Panc1 (cell line): ENCODE measurements at places on chromosomes 16 and 17.

GRCh38 chr16:82108774-82109173 lies 61.2 kb downstream of the MPHOSPH6 start:
- H3K4me1 ChIP-seq = no peaks in the 10 kb centered on the region
- DNase-seq = no peak
- H3K27ac ChIP-seq = no peak overlapping the region
- no peaks in the 10 kb centered on the region for H3K36me3 ChIP-seq

- peaks cover 5% of the 10 kb centered on the region for H3K4me1 ChIP-seq
- no peaks in the 10 kb centered on the region for H3K27me3 ChIP-seq
- H3K27ac ChIP-seq = no peak overlapping the region
- H3K4me3 ChIP-seq = no peak overlapping the region
- H3K36me3 ChIP-seq = no peaks in the 10 kb centered on the region
Measured at GRCh38 chr17:76252040-76252954, 12.0 kb upstream of the RNF157 start.

GRCh38 chr17:73695035-73695738 lies 50.9 kb upstream of the SDK2 start:
- H3K27me3 ChIP-seq = peaks cover 3% of the 10 kb centered on the region
- no peak for DNase-seq
- H3K4me1 ChIP-seq = no peaks in the 10 kb centered on the region
- no peaks in the 10 kb centered on the region for H3K36me3 ChIP-seq
- no peak overlapping the region for H3K27ac ChIP-seq
- H3K4me3 ChIP-seq = no peak overlapping the region

DNA sequence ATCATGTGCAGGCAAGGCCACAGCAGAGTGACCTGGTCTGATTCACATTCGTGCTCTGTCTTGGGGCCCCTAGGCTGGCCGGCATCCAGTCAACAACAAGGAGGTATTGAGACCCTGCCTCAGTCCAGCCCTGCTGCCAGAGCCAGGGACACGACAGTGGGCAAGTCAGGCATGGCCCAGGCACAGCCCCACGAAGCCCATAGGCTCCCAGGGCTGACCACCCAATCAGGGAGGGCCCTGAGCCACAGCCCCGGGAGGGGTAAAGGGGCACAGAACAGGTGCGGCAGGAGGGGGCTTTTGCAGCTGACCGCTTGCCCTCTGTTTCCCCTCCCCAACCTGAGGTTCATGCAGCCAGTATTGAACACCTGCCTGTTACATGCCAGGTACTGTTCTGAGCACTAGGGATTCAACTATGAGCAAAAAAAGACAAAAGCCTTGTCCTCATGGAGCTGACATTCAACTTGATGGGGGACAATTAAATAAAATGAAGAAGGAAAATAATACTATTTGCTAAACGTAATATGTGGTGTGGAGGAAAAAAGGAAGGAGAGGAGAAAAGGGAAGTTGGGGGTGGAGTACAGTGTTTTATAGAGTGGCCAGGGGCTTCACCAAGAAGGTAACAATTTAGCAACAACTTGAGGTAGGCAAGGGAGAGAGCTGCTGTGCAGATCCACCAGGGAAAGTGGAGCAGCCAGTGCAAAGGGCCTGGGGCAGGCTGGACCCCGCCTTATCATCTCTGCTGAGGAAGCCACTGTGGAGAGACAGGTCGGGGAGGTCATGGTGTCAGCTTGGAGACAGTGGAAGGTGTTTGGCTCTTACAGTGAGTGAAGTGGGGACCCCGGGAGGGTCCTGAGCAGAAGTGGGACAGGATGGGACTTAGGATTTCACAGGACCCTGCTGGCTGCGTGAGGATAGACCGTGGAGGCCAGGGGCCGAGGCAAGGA lies 6.1 kb downstream of the DRC3 start:
- no peak overlapping the region for H3K27ac ChIP-seq
- H3K27me3 ChIP-seq = no peaks in the 10 kb centered on the region

DNA sequence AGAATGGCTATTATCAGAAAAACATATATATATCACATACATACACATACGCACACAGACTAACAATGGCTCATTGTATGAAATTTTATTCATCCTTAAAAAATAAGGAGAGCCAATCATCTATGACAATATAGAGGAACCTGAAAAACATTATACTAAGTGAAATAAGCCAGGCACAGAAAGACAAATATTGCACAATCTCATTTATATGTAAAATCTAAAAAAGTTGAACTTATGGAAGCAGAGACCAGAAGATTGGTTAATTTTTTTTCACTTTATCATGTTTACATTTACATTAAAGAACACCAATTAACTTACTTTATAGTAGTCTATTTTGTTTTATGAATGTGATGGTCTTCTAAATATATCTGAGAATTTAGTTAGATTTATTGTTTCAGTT lies 198.7 kb downstream of the KIF2B start:
- H3K27ac ChIP-seq = no peak overlapping the region
- no peaks in the 10 kb centered on the region for H3K27me3 ChIP-seq
- H3K36me3 ChIP-seq = no peaks in the 10 kb centered on the region
- DNase-seq = no peak
- no peaks in the 10 kb centered on the region for H3K4me1 ChIP-seq

- no peaks in the 10 kb centered on the region for H3K36me3 ChIP-seq
- no peak overlapping the region for H3K27ac ChIP-seq
- no peaks in the 10 kb centered on the region for H3K4me1 ChIP-seq
- no peaks in the 10 kb centered on the region for H3K27me3 ChIP-seq
Measured at GRCh38 chr16:21719283-21719682, 55.5 kb downstream of the OTOA start.

GRCh38 chr17:50064253-50065001 lies 8.5 kb downstream of the ITGA3 start:
- H3K27me3 ChIP-seq = no peaks in the 10 kb centered on the region
- peaks cover 16% of the 10 kb centered on the region for H3K36me3 ChIP-seq
- peak; percentile 87 for DNase-seq
- peak overlapping the region; percentile 9 for H3K4me3 ChIP-seq

DNA sequence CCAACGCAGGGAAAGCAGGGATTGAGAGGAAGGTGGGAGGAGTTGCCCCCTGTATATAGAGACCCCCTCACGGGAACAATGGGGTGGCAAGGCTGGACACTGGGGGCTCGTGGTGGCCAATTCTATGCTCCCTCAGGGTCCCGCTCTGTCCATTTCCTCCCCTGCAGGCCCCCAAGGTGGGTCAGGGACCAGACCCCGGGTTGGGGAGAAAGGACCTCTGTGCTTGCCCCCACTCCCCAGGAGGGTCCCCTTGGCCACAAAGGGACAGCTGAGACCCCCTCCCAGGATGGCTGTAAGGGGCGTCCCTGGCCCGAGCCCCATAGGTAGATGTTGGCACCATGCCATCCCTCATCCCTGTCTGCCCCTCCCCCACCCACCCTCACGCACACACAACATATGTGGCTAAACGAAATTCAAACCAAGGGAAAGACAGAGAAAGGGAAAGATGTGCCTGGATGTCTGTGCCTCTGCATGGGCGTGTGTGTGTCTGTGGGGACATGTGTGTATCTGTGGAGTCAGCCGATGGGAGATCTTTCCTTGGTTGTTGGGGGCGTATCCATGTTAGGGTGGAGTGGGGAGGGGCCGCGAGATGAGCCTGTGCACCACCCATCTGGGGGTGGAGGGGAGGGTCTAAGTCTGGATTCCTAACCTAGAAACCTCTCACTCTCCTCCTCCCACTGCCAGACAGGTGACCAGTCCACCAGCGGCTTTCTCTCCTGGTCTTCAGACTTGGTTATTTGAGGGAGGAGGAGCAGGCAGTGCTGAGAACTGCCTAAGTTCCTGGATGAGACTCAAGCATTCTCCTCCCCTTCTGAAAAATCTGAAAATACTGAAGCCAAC lies 642 bp upstream of the NEUROD2 start:
- no peak for DNase-seq
- peaks cover 8% of the 10 kb centered on the region for H3K27me3 ChIP-seq
- H3K36me3 ChIP-seq = no peaks in the 10 kb centered on the region
- H3K27ac ChIP-seq = no peak overlapping the region

DNA sequence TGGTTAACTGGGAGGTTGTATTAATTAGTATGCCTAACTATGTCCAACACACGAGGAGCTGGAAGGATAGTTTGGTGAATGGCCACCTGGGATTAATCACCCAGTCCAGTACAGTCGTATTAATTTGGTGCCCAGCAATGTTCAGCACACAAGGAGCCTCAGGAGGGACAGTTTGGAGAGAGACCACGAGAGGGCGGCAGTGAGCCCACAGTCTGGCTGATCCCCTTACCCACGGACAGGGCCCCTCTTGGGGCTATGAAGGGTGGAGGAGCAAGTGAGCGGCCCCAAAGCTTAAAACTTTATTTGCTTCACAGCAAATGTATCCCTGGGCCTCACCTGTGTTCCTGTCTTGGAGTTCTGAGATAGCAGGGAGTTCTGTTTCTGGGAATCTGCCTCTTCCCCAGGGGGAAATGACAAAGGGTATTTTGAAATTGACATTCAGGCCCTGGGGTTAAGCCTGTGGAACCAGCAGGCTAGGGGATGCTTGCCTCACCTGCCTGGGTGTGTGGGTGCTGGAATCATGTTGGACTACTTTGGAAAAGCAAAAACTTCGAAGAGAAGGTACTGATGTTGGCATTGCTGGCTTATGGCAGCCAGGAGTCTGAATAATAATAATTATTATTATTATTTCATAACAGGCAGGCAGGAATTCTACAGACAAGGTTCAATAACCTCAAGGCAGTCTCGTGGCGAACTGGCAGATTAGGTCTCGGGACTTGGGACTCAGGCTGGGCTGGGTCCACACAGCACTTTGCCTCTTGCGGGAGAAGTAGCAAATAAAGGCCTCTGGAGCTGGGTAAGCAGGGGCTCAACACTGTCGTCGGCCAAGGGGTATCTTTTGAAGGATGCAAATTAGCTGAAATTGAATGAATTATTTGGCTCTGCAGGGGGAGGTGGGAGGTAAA lies 227.6 kb upstream of the ASIC2 start:
- no peak overlapping the region for H3K4me3 ChIP-seq
- H3K27me3 ChIP-seq = no peaks in the 10 kb centered on the region
- no peaks in the 10 kb centered on the region for H3K36me3 ChIP-seq

GRCh38 chr17:39573447-39574298 lies 34.0 kb downstream of the NEUROD2 start:
- no peak for DNase-seq
- H3K27ac ChIP-seq = peak overlapping the region; percentile 34; the same call in 1 of the 2 replicates
- no peaks in the 10 kb centered on the region for H3K4me1 ChIP-seq

DNA sequence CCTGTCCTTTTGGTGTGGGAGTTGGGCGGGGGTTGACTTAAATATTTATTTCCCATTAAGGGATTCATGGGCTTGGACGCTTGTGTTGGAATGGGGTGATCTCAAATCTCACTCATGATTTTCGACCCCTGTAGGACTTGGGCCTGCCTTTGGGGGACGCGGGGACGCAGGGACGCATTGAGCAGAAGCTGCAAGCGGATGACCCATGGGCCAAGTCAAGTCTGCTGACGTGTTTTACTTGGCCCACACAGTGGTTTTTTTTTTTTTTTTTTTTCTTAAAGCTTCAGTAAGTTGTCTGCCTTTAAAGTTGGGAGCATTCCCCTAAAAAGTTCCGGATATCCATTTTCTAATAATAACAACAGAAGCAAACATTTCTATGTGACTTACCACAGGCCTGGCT lies 28.9 kb downstream of the CMIP start:
- H3K4me3 ChIP-seq = no peak overlapping the region
- H3K4me1 ChIP-seq = peaks cover 8% of the 10 kb centered on the region
- H3K27ac ChIP-seq = no peak overlapping the region

GRCh38 chr16:31351942-31352325 lies 3.0 kb upstream of the ITGAX start:
- H3K36me3 ChIP-seq = no peaks in the 10 kb centered on the region
- no peaks in the 10 kb centered on the region for H3K27me3 ChIP-seq
- no peak overlapping the region for H3K27ac ChIP-seq
- no peak overlapping the region for H3K4me3 ChIP-seq

- H3K27me3 ChIP-seq = peaks cover 24% of the 10 kb centered on the region
- no peaks in the 10 kb centered on the region for H3K36me3 ChIP-seq
- H3K4me1 ChIP-seq = no peaks in the 10 kb centered on the region
- H3K27ac ChIP-seq = no peak overlapping the region
- no peak for DNase-seq
- H3K4me3 ChIP-seq = no peak overlapping the region
Measured at GRCh38 chr17:77679589-77679988, 278.9 kb upstream of the TNRC6C start.

DNA sequence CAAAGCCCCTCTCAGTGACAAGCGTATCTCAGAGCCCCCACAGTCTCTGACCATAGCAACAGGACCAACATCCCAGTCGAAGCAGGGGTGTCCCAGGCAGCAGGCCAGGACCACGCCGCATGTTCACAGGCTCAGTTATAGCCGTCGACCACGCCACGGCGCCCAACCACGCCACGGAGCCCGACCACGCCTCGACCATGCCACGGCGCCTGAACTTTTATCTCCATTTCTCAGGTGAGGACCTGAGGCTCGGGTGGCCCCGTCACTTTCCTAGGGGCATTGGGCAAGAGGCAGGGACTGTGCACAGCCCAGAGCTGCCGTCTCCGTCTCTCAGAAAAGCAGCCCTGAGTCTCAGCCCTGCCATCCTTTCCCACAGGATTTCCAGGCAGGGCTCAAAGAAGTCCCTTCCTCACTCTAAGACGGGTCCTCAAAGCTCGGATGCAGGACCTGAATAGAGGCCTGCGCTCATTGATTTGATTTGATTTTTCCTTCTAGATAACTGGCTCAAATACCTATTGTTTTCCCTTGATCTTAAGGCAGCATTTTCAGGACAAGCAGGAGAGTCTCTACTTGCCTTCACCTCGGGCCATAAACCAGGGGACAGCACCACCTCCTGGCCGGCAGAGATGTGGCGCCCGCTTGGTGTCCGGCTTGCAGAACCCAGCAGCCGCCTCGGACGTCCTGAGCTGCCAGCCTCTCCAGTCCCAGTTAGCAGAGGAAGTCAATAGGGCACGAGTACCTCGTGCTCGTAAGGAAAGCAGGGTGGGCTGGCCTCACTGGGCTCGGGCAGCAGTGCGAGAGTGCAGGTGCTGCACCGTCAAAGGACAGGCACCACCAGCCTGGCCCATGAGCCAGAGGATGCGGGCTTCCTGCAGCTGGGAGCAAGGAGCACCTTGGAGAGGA lies 38.8 kb downstream of the C16orf95 start:
- no peaks in the 10 kb centered on the region for H3K36me3 ChIP-seq
- peak; percentile 24 for DNase-seq
- no peaks in the 10 kb centered on the region for H3K27me3 ChIP-seq
- H3K4me3 ChIP-seq = 0 out of 2 replicates have a peak overlapping the region, but pooled peaks have one; percentile 11

DNA sequence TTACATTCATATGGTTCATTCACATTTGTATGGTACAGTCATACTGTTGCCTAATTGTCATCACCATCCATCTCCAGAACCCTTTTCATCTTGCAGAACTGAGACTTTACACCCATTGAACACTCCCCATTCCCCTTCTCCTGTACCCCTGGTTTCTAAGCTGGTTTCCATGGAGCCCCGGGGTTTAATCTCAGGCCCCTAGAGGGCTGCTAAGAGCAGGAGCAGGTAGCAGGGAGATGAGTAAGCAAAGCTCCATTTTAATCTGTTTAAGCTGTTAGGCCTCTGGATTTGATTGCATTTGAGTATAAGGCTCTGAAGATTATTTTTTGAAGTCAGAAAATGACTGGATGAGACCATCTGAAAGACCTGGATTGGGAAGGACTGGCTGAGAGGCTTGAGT lies 68.5 kb upstream of the RPL38 start:
- peaks cover 28% of the 10 kb centered on the region for H3K27me3 ChIP-seq
- H3K27ac ChIP-seq = no peak overlapping the region
- no peak overlapping the region for H3K4me3 ChIP-seq
- no peaks in the 10 kb centered on the region for H3K4me1 ChIP-seq
- no peak for DNase-seq
- no peaks in the 10 kb centered on the region for H3K36me3 ChIP-seq
